ENCODE measurements at places on chromosomes 12 and 14.

- DNase-seq = no peak
These were observed 54.4 kb upstream of the BTG1 start for GRCh38 chr12:92199819-92200576.

DNA sequence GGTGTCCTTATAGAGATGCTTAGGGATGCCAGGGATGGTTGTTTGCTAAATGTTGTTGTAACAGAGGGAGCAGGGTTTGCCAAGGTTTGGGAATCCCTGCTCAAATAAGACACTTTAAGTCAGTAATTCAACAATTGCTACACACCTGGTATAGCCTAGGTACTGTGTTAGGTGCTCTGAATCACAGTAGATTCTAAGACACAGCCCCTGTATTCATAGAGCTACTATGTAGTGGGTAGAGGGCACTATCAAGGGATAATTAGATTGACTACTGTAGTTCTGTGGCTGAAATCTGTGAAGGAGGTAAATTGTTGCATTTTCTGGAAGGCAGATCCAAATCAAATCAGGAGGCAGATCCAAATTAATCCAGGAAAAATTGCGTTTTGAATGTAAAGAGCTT, 149.2 kb downstream of the C12orf75 start:
- DNase-seq = no peak

DNA sequence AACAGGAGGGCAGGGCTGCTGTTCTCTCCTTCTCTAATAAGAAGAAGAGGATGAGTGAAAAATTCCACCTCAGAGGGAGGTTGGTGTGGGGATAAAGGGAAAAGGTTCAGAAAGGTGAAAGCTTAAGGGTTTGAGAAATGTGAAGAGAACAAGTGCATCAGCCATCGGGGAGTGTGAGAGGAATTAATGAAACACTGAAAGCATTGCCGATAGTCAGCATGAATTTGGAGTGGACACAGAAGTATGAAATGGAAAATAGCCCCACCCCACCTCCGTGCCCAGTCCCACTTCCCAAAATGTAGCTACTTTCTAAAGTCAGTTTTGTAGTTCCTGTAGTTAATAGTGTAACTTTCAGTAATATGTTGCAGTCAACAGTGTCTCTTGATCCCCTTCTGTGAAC, 33.4 kb downstream of the DIP2B start:
- no peak for DNase-seq

DNA sequence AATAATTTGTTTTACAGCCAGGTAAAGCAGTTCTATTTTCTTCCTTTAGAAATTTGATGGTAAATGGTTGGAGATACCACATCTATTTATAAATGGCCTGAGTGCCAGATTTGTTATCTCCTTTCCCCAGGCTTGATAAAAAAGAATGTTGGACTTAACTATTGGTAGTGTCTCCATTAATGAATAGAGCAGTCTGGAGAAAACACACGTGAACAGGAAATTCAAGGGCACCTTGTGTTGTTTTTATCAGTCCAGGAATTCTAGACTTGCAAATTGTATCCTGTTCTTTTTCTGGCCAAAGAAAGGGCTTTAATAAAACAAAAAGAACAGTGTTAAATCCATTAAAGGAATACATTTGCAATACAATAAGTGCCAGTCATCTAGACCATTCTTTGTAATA, 40.8 kb upstream of the BMAL2 start:
- DNase-seq = no peak

GRCh38 chr12:62692884-62693283, 226.3 kb downstream of the MON2 start:
- DNase-seq = no peak

- DNase-seq = no peak
These were observed 1.9 kb upstream of the LLPH start for GRCh38 chr12:66132408-66132807.

- DNase-seq = no peak
These were observed 145.8 kb downstream of the KIF26A start for GRCh38 chr14:104284107-104284592.

DNA sequence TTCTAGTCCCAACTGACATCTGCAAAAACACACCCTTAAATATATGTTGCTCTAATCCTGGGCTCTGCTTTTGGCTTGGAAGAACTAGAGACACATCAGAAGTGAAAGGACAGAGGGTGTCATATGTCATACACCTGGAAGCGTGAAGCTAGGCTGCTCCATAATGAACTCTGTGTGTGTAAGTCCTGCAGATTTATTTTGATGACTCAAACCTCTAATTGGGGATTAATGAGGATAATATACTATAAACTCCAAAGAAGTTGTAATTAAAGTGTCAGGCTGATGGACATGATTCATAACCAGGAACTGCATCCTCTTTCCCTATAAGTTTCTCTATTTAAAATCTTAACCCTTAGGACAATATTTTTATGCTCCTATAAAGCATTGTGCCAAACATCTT, 4.4 kb upstream of the KCNK10 start:
- DNase-seq = no peak

GRCh38 chr12:75294336-75294735, 35.8 kb downstream of the CAPS2 start:
- no peak for DNase-seq

DNA sequence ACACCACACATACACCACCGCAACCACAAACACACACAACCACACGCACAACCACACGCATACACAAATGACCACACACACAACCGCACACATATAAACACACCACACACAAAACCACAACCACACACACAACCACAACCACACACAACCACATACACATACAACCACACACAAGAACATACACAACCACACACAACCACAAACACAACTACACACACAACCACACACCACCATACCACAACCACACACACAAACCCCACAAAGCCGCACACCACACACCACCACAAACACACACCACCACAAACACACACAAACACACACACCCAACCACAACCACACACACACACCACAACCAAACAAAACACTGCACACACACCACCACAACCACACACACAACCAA, 107.5 kb upstream of the FZD10 start:
- DNase-seq = no peak

DNA sequence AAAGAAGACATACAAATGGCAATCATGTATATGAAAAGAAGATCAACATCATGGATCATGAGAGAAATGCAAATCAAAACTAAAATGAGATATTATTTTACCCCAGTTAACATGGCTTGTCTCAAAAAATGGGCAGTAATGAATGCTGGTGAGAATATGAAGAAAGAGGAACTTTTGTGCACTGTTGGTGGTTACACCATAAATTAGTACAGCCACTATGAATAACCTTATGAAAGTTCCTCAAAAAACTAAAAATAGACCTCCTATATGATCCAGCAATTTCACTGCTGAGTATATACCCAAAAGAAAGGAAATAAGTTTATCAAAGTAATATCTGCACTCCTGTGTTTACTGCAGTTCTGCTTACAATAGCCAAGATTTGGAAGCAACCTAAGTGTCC, 151.7 kb downstream of the PDZRN4 start:
- DNase-seq = no peak

GRCh38 chr12:80472911-80473500, 29.0 kb downstream of the PTPRQ start:
- peak; percentile 12 for DNase-seq

DNA sequence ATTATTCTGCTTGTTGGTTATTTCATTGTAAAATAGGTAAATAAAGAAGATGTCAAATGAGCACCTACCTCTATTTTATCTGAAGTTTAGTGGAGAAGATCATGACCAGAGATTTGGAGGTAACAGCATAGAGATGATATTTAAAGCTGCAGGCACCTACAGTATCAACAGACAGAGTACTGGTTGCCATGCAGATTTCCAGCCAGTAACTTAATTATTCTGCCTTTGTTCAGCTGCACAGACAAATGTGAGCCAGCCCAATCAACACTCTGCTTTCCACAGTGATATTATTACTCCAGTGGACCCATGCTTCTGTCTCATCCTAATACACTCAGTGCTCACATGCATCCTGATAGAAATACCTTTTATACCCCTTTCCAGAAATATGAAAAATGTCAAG, 348.5 kb upstream of the RGS6 start:
- DNase-seq = no peak

DNA sequence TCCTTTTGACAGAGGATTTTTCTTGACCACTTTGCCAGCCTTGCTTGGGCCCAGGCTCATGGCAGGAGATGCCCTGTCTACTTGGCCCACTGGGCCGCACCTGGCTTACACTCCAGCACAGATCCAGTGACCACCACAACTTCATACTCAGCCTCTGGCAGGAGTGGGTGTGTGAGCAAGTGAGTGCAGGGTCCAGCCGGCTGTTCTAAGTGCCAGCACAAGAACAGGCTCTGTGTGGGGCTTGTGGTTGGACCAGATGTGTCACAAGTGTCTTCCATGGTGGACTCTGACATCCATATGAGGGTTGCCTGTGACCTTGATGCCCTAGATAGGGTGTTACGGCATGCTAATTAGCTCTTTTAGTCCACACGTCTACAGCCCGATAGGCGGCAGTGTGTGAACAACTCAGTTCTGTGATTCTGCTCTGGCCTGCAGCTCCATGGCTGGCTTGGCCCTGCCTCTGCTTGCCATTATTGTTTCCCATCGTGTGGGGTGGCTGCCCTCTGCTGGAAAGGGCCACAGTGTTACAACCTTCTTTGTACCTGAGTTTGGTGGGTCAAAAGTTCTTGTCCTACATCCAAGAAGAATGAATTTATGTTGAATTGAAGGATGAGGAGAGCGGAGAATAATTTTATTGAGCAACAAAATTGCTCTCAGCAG, 1089.1 kb downstream of the SLC6A15 start:
- DNase-seq = peak; percentile 29

- no peak for DNase-seq
These were observed 11.7 kb downstream of the TNFRSF1A start for GRCh38 chr12:6330192-6330591.

DNA sequence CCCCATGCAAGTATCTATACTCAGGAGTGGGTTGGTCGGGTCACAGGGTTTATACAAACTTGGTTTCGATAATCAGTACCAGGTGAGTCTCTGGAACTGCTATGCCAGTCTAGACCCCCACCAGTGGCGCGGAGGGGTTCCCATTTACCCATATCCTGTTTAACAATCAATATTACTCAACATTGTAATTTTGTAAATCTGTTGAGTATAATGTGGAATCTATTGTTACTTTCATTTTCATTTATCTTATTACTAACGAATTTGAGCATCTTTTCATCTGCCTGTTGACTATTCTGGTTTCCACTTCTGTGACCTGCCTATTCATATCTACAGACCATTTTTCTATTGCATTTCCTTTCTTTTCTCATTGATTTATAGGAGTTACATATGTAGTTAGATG, 275.2 kb upstream of the CRY1 start:
- DNase-seq = peak; percentile 58

DNA sequence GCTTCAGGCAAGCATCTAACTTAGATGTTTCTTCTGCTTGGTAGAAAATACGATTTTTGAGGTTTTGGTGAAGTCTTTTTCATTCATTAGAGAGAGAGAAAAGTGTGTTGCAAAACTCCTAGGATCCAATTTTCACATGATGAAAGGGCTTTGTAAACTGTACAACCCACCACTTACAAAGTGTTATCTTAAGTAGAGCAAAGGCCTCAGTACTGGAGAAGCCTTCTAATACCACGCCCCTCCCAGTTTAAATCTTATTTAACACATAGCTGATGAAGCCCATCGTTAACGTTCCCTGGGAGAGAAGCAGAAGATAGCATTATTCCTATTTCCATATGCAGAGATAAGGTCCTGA, 869 bp downstream of the APOLD1 start:
- no peak for DNase-seq

DNA sequence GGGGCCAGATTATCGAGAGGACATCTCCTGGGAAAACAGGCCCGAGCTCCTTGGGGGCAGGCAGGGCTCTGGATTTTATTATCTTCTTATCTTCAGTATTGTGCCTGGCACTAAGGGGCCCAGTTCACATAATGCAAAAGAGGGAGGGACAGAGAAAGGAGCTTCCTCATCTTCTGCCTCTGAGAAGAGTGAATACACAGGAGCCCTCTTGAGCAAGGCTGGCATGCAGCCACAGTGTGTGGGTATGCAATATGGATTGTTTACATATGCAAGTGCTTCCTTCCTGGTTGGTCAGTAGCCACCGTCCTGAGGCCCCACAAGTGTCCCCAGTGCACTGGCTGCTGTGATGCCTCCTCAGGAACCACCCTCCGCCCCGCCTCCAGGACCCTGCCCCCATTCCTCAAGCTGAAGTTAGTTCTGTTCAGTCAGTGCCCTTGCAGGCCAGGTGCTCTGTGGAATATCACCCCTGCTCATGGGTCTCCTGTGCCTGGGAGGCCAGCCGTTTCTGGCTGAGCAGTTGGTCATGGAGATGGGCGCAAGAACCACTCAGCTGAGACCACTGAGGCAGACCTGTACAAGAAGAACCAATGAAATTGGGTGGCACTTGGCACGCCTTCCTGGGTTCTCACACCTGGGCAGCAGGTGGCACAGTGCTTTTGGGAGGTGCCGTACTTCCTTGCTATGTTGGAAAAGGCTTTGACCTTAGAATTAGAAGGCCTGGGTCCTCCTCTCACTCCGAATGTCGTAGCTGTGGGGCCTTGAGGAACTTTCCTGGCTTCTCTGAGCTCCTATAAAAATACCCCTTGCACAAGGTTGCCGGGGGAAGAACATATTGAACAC, 35.1 kb upstream of the ACTN1 start:
- DNase-seq = no peak

GRCh38 chr12:11833174-11833895, 183.9 kb downstream of the ETV6 start:
- no peak for DNase-seq

- DNase-seq = no peak
These were observed 1276.4 kb downstream of the SLC16A7 start for GRCh38 chr12:60872219-60872618.

- no peak for DNase-seq
These were observed 7.0 kb downstream of the HNRNPA1 start for GRCh38 chr12:54287261-54288157.

GRCh38 chr12:27272373-27273028, 28.4 kb downstream of the STK38L start:
- DNase-seq = no peak

GRCh38 chr12:49365542-49365941, 1.7 kb upstream of the SPATS2 start:
- DNase-seq = no peak

- DNase-seq = no peak
These were observed at the start of gene SLC25A21 for GRCh38 chr14:37172024-37172869. TSS of gene SLC25A21 (minus strand) at chr14:37172606.

- DNase-seq = no peak
These were observed 83.4 kb downstream of the PDE3A start for GRCh38 chr12:20451761-20452160.

DNA sequence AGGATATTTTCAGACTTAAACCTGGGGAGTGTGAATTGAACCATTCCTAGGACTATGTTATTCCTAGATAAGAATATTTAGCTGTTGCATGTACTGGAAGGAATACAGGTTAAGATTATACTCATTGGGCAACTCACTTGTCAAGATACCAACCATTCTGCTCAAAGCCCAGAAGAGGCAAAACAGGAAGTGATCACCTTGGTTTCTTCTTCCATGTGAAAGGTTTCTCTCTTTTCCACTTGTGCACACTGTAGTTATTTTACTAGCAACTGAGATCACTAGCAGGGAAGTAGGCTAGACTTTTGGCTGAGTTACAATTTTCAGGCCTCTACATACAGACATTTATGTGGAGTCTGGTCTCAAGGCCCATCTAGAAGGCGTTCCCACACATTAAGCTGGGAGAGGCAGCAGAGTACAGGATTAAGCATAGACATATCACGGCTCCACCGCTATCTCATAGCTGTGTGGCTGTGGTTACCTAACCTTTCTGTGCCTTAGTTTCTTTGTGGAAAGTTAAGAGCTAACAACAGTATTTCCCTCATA, 83.9 kb upstream of the FERMT2 start:
- DNase-seq = no peak

GRCh38 chr12:11238275-11238674, 31.2 kb downstream of the PRB3 start:
- DNase-seq = no peak
